CD4-positive, alpha-beta T cell (primary cell): ENCODE measurements at places on chromosomes 16 and 17. TPM values are rescaled to one million over a fixed set of nuclear protein-coding genes. Genes with fewer than 3 reads are reported as not detected.

DNA sequence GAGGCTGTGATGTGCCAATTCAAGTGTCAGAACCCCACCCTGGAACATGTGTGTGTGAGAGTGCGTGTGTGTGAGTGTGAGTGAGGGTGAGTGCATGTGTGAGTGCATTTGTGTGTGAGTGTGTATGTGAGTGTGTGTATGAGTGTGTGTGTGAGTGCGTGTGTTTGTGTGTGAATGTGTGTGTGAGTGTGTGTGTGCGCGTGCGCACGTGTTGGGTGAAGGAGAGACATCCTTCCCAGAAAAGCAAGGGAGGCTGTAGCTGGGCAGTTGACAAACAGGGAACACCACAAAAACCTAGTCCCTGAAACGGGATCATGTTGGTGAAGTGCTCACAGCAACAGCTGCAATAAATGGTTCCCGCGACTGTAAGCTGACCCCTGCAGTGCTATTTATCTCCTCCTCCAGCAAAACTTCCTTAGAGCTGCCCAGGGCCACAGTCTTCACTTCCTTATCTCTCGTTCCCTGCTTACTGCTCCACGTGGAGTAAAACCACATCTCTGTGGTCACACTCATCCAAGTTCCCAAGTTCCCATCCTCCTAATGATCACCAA is 40.1 kb upstream of the RPL38 start:
- H3K36me3 ChIP-seq: no peaks in the 10 kb centered on the region
- H3K27ac ChIP-seq: no peak overlapping the region
- H3K4me3 ChIP-seq: no peak overlapping the region
- no peak for DNase-seq
- H3K27me3 ChIP-seq: peaks cover 7% of the 10 kb centered on the region
- no peaks in the 10 kb centered on the region for H3K4me1 ChIP-seq

SLC5A10 gene
- not detected for total RNA-seq

GRCh38 chr17:81052199-81052997 is 17.4 kb downstream of the BAIAP2 start:
- no peak overlapping the region for H3K27ac ChIP-seq
- H3K36me3 ChIP-seq: no peaks in the 10 kb centered on the region
- DNase-seq: no peak

PYDC1 gene
- total RNA-seq: not detected

DNA sequence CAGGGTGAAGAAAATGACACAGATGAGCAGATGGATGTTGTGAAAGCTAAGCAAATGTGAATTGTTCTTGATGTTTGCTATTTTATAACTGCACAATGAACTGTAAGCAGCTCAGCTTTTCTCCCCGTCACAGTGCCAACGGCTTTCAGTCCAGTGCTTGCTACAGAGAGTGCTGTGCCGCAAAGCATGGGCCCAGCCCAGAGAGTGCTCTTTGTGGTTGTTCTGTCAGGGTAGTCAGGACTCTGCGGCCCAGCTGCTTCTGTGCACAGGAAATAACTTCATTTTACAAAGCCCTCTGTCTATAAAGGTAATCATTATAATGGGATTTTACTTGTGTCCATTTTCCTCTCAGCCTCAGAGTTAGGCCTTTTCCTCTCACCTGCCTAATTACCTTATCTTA is 39.1 kb downstream of the CDRT15 start:
- no peaks in the 10 kb centered on the region for H3K27me3 ChIP-seq
- H3K36me3 ChIP-seq: no peaks in the 10 kb centered on the region
- peaks cover 87% of the 10 kb centered on the region for H3K4me1 ChIP-seq
- peak; percentile 40 for DNase-seq
